ENCODE measurements at places on chromosomes 2 and 18.

DNA sequence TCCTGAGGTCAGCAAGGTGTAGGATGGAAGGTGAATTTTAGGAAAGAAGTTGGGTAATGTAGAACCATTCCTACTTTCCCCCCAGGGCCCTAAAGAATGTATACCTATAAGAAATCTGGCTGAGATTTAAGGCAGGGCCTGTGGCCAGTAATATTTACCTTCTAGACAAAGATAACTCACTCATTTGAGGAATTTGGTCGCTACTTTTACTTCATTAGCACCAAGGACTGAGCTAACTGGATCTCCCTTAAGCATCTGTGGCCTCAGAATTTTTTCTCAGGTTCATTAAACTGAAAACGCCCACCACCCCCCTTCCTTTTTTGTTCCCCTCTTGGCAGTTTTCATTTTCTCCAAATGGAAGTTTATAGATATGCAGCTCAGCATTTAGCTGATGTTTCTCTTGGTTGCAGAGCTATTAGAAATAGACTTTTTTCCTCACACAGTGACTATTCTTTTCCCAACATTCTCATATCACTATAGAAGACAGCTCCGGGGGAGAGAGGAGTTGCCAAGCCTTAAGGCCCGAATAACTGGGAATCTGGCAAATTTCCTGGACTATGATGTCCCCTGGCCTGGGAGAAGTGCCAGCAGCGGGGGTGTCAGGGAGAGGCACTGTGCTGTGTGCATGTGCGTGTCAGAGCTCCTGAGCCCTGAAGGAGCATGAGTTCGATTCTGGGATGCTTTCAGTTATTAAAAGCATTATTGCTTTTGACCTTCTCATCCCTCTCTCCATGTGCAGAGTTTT, 310.9 kb downstream of the PRKCE start:
- DNase-seq = no peak

GRCh38 chr18:26721854-26722564, 143.5 kb downstream of the AQP4 start:
- DNase-seq = no peak

DNA sequence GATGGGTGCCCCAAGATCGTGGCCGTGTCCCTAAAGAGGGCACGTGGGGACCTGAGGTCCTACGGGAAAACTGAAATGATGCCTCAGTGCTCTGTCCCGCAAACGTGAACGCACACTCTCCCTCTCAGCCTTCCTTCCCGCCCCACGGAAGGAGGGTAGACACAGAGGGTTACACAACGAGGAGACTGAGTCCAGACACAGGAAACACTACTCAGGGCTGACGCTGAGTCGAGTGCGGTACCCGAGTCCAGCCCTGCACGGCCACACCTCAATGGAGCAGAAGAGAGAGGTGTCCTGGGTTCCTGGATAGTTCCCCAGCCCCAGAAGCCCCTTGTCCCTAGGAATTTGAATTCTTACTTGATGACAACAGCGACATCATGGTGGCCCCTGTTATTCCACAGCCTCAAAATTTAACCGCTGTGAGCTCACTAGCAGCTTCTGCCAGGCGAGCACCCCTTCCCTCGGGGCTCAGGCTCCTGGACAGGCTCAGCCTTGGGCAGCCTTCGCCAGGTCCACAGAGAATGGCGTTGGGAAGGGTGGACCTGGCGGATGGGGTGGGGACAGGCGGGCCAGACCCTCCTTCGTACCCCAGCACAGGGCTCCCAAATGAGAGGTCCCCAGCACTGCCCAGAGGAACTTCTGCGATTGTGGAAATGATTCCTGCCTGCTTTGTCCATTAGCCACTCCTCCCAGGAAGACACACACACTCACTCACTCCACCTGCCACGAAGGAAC, 980 bp upstream of the RNPEPL1 start:
- no peak for DNase-seq

GRCh38 chr2:236309669-236310029, 45.4 kb upstream of the ASB18 start:
- peak; percentile 6 for DNase-seq

- DNase-seq = no peak
Measured at GRCh38 chr18:10047237-10047636, 133.4 kb downstream of the VAPA start.

- DNase-seq = no peak
Measured at GRCh38 chr2:134482131-134482723, 228.4 kb downstream of the MGAT5 start.

- no peak for DNase-seq
Measured at GRCh38 chr2:138421971-138422335, 79.6 kb upstream of the SPOPL start.

GRCh38 chr2:104321796-104322349, 532.0 kb upstream of the POU3F3 start:
- DNase-seq = no peak

GRCh38 chr2:190214426-190215194, 105.0 kb downstream of the HIBCH start:
- DNase-seq = no peak

- DNase-seq = peak; percentile 52
Measured at GRCh38 chr2:201116115-201116958, at the start of gene CFLAR. Gene CFLAR, plus strand, starts transcription at chr2:201116164. Its CDS starts 13,702 bp downstream, at chr2:201129866.

- no peak for DNase-seq
Measured at GRCh38 chr2:133461484-133461883, 106.8 kb downstream of the NCKAP5 start.

GRCh38 chr2:28128281-28128950, 237.9 kb downstream of the BABAM2 start:
- no peak for DNase-seq

- DNase-seq = peak; percentile 52
Measured at GRCh38 chr18:61581578-61582201, 248.5 kb downstream of the CDH20 start.

DNA sequence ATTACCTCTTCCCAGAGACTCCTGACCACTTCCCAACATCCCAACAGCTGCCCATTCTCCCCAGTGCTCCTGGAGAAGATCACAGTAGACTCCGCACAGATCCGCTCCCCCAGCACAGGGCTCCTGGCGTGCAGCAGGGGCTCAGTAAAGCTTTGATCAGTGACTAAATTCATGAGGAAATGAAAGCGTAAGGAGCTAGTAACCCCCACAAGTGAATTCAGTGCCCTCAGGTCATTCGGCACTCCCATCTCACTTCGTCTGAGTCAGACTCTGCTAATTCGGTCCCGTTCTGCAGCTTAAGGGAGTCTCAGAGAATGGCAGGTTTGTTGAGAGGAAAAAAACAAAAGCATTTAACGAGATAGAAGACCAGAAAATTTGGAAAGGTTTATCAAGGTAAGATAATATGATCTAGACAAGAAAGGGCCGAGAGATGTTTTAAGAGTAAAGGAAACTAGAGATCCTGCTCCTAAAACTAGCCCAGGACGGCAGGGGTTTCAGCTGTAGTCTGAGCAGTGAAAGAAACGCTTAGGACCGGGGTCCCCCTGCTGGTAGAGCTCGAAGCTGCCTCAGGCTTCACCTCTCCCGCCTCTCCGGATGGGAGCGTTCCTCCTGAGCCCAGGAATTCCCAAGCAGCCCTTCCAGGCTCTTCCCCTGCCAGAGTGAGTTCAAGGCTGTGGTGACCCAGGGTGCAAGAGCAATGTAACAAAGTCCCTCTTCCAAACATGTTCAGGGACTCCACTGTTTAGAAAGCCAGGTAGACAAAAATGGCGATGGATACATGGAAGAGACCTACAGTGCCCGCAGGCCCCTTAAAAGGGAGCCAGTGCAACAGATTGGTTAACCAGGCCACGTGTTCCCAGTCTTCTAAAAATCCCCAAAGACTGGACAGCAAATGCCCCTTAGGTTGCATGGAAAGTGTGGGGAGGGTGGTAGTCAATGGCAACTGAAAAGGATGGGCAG, 127.3 kb downstream of the DNER start:
- DNase-seq = peak; percentile 61

- no peak for DNase-seq
Measured at GRCh38 chr2:128748835-128749605, 430.4 kb upstream of the HS6ST1 start.
